ENCODE measurements at places on chromosomes 5 and 9.

- DNase-seq = peak; percentile 3
Measured at GRCh38 chr9:118059484-118060278, 355.5 kb downstream of the TLR4 start.

GRCh38 chr5:148751025-148751424 lies 75.4 kb upstream of the ADRB2 start:
- no peak for DNase-seq

GRCh38 chr5:82405618-82406204 lies 127.6 kb upstream of the RPS23 start:
- DNase-seq = peak; percentile 99

GRCh38 chr5:150774145-150774544 lies 4.4 kb upstream of the SMIM3 start:
- peak; percentile 68 for DNase-seq

GRCh38 chr9:124045830-124046177 lies 34.2 kb downstream of the LHX2 start:
- DNase-seq = no peak

GRCh38 chr5:883475-884181 lies 9.0 kb downstream of the BRD9 start:
- DNase-seq = no peak

DNA sequence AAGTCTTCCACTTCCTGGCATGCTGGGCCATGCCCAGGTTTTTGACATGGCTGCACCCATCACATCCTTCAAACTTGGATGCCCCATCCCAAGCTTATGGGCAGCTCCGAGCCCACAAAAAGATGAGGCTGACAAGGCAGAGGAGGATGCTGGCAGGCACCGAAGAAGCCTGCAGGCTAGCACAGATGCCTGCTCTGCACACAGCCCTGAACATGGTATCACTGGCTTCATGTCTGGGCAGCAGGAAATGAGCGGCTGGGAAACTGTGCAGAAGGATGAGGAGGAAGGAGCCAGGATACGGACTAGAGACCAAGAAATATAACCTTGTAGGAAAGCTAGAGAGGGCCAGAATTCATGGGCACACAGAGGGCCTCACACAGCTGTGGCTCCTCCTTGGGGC lies 14.8 kb downstream of the CAMK2A start:
- DNase-seq = no peak

- no peak for DNase-seq
Measured at GRCh38 chr9:114799441-114799840, 6.4 kb downstream of the TNFSF15 start.

GRCh38 chr5:105754056-105754455 lies 1916.7 kb downstream of the EFNA5 start:
- peak; percentile 47 for DNase-seq

DNA sequence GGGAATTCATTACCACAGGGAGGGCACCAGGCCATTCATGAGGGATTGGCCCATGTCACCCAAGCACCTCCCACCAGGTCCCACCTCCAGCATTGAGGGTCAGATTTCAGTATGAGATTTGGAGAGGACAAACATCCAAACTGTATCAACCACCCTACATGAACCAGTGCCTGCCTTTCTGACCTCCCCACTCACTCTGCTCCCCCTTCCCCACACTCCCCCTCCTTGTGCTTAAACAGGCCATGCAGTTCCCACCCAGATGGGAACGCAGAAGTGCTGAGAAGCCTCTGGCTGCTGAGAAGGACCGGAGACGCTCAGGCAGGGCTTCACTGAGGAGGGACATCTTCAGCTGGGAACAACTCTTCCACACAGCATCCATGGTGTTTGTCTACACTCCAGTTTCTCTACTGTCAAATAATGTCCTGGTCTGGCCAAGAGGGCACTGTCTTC lies 30.0 kb upstream of the ADAMTS2 start:
- peak; percentile 30 for DNase-seq

GRCh38 chr5:117665121-117665520 lies 1090.5 kb upstream of the SEMA6A start:
- DNase-seq = no peak

DNA sequence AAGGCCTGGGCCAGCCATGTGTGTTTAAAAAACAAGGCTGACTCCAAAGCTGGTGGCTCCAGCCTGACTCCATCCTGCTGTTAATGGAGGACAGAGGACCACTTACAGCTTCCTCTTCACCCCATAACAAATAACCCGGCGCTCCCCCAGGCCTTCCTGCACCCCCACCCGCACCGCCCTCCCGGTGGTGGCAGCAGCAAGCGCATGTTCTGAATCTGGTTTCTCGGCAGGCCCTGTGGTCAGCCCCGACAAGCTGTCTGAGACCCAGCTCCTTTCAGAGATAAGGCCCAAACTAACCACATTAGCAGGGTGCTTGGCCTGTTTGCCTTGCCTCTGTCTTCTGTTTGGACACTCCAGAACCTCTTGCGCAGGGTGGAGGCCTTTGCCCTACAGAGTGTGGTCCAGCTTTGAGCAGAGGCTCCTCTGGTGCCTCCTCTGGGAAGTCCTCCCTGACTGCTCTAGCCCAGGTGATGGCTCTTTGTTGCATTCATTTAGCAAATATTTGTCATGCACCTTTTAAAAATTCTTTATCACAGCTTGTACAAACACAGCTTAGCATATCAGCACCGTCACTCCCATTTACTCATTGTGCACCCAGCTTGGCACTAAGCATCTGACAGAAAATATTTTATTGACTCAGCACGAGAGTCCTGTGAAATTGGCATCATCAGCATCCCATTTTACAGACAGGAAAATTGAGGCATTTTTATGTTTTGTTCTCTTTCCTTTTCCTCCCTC lies 78.4 kb downstream of the NDFIP1 start:
- no peak for DNase-seq

- peak; percentile 75 for DNase-seq
Measured at GRCh38 chr5:59587489-59588337, 305.8 kb downstream of the PDE4D start.

GRCh38 chr5:136269973-136270372 lies 77.0 kb upstream of the SMIM32 start:
- no peak for DNase-seq

- no peak for DNase-seq
Measured at GRCh38 chr9:124760719-124761118, 10.4 kb downstream of the NR6A1 start.

DNA sequence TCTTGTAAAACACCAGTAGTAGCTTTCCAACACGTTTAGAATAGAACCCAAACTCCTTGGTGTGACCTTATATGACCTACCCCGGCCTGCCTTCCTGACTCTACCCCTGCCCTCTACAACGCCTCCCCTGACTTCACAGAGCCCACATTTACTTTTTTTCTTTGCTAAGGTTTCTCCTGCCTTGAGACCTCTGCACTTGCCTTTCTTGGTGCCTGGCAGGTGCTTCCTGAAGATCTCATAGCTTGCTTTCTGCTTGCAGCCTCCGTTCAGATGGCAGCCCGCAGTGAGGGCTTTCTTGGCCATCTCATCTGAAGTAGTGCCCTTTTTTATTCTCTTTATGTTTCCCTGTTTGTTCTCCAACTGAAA lies 24.3 kb downstream of the NUP214 start:
- DNase-seq = no peak

DNA sequence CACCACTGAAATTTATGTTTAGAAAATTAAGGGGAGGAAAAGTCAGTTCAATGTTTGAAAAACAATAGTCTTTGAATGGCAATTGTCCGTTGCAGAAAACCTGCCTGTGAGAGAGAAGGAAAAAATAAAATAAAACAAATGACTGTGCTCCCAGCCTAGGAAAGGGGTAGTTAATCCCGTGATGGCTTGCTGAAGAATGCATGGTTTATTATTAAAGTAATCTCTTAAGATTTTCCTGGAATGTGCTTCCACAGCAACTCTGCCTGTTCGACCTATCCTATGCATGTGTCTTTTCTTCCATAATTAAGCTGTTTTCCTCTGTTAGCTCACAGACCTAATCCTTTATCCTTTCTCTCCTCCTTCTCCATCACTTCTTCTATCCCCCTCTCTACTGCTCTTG lies 2.4 kb upstream of the DAB2 start:
- DNase-seq = peak; percentile 81

DNA sequence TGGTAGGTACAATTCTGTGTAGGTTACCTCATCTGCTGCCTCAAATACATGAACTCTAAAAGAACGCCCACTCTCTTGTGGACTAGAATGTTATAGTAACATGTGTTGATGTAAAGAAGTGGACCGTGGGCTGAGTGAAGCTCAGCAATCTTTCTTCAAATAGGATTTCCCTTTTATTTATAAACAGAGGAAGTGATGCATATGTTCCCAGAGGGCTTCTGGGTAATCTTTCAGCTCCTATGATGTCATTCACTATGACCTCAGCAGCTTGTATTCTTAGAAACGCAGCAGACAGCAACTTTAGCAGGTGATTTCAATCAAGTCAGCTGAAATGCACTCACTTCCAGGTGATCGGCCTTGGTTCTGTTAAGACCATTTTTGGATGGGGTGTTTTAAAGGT lies 14.4 kb downstream of the F2RL2 start:
- DNase-seq = peak; percentile 51

DNA sequence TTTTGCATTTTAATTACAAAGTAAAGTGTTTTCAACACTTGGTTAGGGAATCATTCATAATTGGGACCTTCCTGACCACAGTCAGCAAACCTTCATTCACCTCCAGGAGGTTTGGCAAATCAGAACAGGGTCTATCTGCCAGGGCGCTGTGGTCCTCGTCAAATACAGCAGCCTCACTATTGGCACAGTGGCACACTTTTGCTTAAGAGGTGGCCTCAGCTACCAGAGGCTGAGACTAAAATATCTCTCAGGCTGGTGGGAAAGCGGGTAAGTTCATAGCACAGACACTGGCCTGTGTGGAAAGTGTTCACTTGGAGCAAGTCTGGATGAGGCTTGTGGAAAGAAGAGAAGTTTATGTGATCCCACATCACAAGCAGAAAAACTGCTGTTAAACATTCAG lies 268.6 kb upstream of the DAPK1 start:
- no peak for DNase-seq

GRCh38 chr5:96432216-96433065 lies 607 bp downstream of the PCSK1 start:
- DNase-seq = no peak

DNA sequence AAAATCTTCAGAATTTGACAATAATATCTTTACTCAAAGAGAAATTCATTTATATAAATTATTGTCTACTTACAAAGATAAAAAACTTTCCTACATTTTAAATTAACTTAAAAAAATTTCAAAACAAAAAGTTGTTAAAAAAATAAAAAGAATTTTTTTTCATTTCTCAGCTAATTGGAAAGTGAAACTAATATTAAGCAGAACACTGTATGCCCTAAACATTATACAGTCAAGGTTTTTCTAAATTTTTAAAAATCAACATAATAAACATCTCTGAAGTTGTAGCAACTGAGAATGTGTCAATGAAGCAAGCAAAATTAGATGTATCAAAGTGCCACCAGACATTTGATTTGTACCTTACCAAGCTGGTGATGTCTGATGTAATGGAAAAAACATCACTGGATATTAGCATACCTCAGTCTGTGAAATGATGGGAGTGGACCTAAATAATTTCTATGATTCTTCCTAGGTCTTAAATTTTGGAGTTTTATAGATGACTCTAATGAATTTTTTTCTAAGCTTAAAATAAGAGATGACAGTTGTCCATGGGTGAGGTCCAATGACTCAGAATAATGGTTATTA lies 290.1 kb downstream of the ADAMTS6 start:
- peak; percentile 66 for DNase-seq

DNA sequence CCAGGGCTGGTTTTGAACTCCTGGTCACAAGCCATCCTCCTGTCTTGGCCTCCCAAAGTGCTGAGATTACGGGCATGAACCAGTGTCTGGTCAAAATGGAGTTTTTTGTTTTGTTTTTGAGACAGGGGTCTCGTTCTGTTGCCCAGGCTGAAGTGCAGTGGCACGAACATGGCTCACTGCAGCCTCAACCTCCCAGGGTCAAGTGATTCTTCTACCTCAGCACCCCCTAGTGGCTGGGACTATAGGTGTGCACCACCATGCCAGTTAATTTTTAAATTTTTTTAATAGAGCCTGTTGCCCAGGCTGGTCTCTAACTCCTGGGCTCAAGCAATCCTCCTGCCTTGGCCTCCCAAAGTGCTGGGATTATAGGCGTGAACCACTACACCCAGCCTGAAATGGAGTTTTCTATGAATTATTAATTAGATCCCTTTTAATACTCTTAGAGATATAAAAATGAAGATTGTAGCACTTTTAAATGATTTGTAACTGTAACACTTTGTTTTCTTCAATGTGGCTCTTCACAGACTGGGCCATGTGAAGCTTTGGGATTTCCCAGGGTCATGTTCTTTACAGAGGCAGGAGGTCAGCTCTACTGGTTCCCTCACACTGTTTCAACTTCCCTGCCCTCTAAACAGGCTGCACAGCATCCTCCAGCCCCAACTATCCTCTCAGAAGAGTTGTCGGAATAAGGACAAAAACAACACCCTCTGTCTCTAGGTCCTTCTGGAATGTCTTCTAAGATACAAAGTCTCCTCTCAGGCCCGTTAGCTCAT lies 32.7 kb upstream of the SPARC start:
- DNase-seq = peak; percentile 66

- no peak for DNase-seq
Measured at GRCh38 chr9:70260007-70260443, 1.2 kb downstream of the SMC5 start.

DNA sequence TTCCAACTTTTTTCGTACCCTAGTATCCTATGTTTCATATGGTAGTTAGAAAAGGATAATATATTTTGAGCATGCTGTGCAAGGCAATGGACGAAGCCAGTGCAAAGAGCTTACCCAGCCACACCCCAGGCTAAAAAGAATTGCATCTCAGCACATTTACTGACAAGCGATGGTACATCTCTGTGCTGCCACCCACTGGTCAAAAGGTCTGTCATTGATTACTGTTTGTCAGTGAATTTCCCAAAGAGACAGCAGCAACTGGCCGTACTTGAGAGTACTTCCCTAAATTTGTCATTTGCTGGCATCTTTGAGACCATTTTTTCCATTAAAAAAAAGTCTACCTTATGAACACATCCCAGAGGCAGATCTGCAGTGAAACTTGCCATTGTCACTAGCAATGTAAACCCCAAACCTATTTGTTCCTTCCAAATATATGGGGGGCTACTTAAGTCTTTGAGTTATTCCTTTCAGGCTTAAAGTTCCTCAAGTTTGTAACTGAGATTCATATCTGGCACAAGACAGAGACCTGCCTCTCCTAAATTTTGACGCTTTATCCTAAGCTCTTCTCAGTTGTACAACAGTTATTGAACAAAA lies 184.3 kb downstream of the CTNND2 start:
- DNase-seq = peak; percentile 47

- peak; percentile 34 for DNase-seq
Measured at GRCh38 chr5:177595991-177596774, 3.7 kb upstream of the B4GALT7 start.

GRCh38 chr9:120100595-120100994 lies 479.4 kb downstream of the CDK5RAP2 start:
- no peak for DNase-seq

- DNase-seq = no peak
Measured at GRCh38 chr9:83061036-83061435, 1.9 kb downstream of the RASEF start.

DNA sequence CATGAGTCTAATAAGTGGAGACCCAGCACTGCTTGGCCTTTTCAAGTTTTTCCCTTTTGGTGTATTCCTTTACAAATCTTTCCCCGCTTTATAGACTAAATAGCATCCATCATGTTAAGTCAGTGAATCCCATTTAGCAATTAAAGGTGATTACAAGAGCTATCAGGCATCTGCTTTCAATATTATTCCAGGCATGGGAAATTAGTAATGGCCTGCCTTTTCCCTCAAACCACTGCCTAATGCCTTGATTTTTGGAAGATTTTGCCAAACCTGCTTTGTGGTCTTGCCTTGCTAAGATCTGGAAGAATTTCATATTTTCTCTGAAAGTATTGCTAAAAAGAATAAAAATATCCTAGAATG lies 102.8 kb upstream of the GNA14 start:
- DNase-seq = no peak

GRCh38 chr5:145360936-145361335 lies 474.2 kb downstream of the PRELID2 start:
- peak; percentile 54 for DNase-seq

GRCh38 chr5:138068742-138069600 lies 14.9 kb upstream of the WNT8A start:
- peak; percentile 75 for DNase-seq

All from fibroblast of skin of scalp (primary cell).